ENCODE measurements at places on chromosomes 5 and 9. TPM values are rescaled to one million over a fixed set of nuclear protein-coding genes. Genes with fewer than 3 reads are reported as not detected.

Gene PDGFRB
- 362 TPM for total RNA-seq

- H3K36me3 ChIP-seq = no peaks in the 10 kb centered on the region
- no peak overlapping the region for H3K27ac ChIP-seq
- H3K27me3 ChIP-seq = no peaks in the 10 kb centered on the region
- no peak for DNase-seq
- no peaks in the 10 kb centered on the region for H3K4me1 ChIP-seq
These were observed 16.7 kb downstream of the SYK start for GRCh38 chr9:90818279-90818678.

DNA sequence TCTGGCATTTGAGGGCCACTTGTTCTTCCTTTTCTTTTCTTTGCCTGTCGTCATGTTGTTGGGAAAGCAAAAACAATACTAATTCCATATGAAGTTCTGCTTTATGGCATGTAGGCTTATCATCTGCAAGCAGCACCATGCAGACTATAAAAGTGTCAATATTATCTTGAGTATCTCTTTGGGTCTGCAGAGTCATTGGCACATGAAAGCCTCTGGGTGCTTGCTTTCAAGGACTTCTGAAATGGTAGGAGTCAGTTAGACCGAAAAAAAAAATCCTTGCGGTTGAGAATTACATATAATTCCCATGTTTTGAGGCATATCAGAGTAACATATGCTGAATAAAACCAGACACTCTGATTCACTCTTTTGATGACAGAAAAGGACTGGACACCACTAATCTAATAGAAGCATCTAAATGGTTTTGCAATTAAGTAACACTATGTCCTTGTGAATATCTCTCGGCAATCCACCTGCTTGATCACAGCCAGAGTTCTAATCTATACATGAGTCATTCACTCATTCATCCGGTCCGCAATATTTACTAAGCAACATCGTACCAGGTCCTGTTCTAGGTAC lies 44.4 kb downstream of the GNAQ start:
- peaks cover 17% of the 10 kb centered on the region for H3K4me1 ChIP-seq
- H3K36me3 ChIP-seq = no peaks in the 10 kb centered on the region
- H3K27ac ChIP-seq = no peak overlapping the region
- no peak overlapping the region for H3K4me3 ChIP-seq
- H3K27me3 ChIP-seq = no peaks in the 10 kb centered on the region
- DNase-seq = no peak

DNA sequence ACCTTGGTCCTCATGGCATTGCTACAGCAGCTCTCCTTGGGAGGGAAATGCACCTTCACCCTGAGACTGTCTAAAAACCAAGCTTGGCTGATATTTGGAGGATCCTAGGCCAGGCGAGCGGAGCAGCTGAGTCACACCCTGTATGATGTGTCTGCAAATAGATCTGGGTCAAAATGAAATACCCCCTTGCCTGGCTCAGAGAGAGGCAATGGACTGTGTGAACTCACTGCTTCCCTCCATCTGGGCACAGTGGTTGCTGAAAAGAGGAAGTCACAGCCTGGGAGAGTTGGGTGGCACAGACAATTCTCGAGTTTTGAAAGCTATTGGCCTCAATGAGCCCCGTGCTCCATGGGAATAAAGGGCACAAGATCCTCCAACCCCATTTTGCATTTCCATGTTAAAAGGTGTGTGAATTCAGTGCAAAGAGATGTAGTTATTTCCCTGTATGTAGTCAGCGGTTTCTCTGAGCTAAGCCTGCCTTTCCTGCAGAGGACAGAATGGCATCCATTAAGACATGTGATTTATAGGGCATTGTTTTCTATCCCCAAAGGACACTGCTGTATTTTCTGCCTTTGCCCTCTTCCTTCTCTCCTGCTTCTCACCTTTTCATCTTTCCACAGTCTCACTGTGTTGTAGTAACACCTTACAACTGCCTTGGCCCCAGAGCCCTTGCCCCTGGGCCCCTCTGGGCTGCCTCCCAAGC lies 177.2 kb downstream of the GADD45G start:
- no peaks in the 10 kb centered on the region for H3K27me3 ChIP-seq
- no peaks in the 10 kb centered on the region for H3K36me3 ChIP-seq
- DNase-seq = no peak

DNA sequence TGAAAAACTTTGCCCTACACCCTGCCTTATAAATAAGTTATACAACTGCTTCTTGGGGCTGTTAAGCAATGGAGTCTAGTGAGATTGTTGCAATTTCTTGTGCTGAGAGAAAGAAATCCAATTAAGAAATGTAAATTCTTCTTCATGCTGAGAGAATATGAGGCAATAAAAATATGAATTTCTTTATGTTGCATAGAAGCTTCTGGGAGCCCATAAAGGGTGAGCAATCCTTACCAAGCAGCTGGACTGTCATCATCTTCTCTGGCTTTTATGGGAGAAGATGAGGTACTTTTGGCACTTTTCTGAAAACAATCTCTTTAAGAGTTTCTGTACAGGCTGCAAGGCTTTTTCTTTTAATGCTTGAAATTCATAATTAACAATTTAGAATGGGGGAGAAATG lies 204.3 kb downstream of the DMRTA1 start:
- no peaks in the 10 kb centered on the region for H3K4me1 ChIP-seq
- no peak overlapping the region for H3K27ac ChIP-seq
- no peaks in the 10 kb centered on the region for H3K36me3 ChIP-seq
- H3K27me3 ChIP-seq = no peaks in the 10 kb centered on the region
- DNase-seq = no peak
